ENCODE measurements at places on chromosomes 4 and X.
A peak's percentile ranks its signal among the peaks of the same experiment; 100 is the strongest.

- no peak for DNase-seq
Observed at GRCh38 chr4:183596067-183596757, 62.8 kb downstream of the RWDD4 start.

GRCh38 chr4:24476282-24476681 is 108.1 kb downstream of the DHX15 start:
- DNase-seq: peak; percentile 42

DNA sequence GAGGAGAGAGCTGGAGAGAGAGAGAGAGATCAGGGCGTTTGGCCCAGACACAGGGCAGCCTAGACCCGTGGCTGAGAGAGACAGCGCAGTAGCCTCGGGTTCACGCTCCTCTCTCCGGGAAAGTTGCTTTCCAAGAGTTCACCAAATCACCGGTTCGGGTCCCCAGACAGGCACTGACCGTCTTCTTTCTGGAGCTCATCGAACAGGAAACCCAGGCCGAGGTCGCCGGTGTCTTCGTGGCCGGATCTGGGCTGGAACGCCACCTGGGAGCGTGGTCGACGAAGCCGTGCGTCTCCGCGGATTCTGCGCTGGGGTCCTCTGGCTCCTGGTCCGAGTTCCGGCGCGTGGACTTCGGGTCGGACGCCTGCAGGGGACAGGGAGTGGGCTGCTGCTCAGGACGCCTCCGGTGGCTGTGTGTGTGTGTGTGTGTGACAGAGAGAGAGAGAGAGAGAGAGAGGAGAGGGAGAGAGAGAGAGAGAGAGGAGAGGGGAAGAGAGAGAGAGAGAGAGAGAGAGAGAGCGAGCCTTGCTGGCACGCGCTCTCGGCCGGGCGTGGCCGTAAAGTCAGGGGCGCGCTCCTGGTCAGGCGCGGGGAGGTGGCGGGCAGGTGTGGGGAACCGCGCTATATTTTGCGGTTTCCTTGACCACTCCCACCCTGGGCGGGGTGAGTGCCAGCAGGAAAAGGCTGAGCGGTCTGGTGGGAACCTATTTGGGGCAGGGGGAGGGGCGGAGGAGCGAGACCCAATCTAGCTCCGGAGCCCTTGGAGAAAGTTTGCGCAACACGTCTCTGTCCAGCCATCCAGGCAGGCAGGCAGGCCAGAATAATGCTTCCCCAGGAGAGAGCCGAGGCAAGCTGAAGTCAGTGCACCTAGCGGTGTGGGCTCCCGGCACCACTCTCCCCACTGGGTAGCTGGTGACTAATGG is 62.1 kb downstream of the RHOXF2B start:
- DNase-seq: no peak

DNA sequence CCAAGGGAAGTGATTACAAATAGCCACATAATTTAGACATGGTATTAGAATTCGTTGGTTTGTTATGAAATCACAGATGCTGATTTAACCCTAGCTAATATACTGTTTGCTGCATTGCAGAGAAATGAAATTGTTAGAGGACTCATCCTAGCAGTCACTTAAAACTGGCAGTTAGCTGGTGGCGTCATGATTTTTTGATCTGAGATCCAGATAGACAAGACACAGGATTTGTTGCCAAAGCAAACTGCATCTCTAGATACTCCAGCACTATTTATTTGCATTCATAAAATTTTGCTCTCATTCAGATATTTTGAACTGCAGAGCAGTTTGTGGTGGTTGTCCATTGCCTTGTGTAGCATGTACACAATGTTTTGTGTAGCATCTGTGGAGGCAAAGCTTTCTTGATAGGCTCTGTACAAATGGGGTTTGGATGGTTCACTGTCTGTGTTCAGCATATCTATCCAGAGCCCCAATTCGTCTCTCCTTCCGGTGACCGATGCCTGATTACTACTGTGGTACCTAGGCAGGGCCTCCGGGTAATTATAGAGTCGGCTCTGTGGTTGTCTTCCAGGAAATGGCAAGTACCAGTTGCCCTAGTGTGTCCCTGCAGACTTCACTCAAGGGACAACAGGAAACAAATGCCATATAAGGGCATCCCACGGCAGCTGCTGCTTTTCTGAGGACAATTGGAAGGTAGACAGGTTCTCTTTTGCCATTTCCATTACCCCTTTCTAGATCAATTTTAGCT is 30.1 kb upstream of the SPARCL1 start:
- DNase-seq: no peak

- DNase-seq: no peak
Observed at GRCh38 chr4:87839592-87839946, 6.8 kb downstream of the MEPE start.
